ENCODE measurements at places on chromosomes 6 and 20. TPM values are rescaled to one million over a fixed set of nuclear protein-coding genes. Genes with fewer than 3 reads are reported as not detected.

The CENPB gene
- 51.6 TPM for total RNA-seq

GRCh38 chr6:34543421-34543820, 12.7 kb downstream of the SPDEF start:
- no peak for DNase-seq

The GABBR1 gene
- 75.9 TPM for total RNA-seq

GRCh38 chr6:114465511-114465910, 122.7 kb upstream of the HS3ST5 start:
- no peak for DNase-seq

- DNase-seq: no peak
Measured at GRCh38 chr20:62736407-62737071, 27.9 kb downstream of the NTSR1 start.

GRCh38 chr20:40945754-40946450, 82.7 kb upstream of the TOP1 start:
- DNase-seq: peak; percentile 76

The RAMACL gene
- 0.97 TPM for total RNA-seq

DNA sequence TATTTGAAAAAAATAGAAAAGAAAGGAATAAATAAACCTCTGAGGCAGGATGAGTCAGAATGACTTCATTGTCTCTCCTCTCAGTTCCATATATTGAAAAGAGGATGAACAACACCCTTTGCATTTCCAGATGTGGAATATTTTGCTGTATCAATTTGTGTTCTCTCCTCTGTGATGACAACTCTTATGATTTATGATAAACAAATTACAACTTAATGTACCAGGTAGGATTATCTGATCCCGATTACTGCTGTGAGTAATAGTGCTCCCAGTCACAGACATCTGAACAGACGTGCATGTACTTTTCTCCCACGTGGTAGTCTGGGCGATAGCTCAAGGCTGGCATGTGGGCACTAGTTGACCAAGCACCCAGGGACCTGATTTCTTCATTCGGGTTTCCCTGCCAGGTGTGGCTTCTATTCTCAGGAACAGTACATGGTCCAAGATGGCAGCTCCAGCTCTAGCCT, 142.1 kb upstream of the SULF2 start:
- no peak for DNase-seq

The OR2H2 gene
- total RNA-seq: not detected

DNA sequence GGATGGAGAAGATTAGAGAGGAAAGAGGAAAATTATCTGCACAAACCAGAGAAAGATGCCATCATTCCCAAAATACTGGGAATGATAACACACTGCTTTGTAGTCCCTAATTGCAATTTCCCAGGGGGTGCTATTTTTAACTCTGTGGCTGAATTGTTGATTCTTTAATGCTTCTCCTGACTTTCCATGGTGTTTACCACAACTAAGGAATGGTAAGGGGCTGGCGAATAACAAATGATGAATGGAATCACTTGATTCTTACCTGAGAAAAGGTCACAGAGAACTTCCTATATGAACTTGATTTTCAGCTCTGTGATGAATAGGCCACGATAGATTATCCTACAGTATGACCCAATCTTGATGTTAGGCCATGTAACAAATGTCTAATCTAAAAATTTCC, 22.0 kb upstream of the IGF2R start:
- no peak for DNase-seq

DNA sequence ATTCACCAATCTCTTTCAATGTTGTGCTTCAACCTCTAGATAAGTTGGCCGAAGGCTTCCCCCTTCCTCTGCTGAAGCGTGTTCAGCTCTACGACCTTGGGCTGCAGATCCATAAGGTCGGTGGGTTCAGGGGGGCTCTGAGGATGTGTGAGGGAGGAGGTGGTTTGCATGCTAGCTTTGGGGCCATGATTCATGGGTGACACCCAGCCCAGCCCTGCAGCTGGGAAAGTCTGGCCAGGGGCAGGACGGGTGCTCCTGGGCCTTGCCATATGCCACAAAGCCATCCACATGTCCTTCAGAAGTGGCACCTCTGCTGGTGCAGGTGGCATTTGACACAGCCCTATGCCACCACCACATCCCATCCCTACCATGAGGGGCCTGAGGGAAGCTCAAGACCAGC, 27.6 kb downstream of the LBP start:
- DNase-seq: no peak

The TFAP2C gene
- 5.8 TPM for total RNA-seq

- DNase-seq: no peak
Measured at GRCh38 chr6:167957626-167958025, 39.8 kb upstream of the KIF25 start.

- DNase-seq: no peak
Measured at GRCh38 chr20:64121586-64121985, 14.2 kb upstream of the NPBWR2 start.

DNA sequence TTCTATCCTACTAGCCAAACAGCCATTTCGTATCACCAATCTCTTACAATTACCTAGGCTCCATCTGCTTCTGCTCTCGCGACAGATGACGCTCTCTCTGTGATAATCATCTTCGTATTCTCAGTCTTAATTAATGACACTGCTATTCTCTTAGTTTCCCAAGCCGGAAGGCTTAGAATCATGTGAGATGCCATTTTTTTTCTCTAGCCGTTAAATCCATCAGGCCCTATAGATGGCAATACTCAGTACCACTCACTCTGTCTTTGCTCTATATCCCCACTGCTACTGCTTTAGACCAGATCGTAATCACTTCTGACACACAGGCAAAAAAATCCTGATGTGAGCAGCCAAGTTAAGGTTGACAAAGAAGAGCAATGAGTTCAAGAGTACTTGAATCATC, 2.1 kb upstream of the THEMIS start:
- no peak for DNase-seq

DNA sequence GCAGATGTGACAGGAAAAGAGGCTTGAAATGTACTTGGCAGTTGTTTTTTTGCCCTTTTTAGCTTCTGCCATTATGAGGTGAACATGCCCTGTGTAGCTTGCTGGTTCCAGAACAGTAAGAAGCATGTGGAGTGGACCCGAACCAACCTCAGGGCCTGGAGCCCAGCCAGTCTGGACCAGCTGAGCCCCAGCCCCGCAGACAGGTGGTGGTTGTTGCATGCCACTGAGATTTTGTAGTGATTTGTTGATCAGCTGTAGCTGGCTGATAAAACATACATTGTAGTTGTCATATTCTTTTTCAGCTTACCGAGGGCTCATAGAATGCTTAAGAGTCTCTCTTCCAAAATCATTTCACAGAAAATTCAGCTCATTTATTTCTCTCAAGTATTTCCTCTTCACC, 182.2 kb downstream of the FARS2 start:
- no peak for DNase-seq

The CAGE1 gene
- 0.09 TPM for total RNA-seq

The LGSN gene
- total RNA-seq: 0.19 TPM

DNA sequence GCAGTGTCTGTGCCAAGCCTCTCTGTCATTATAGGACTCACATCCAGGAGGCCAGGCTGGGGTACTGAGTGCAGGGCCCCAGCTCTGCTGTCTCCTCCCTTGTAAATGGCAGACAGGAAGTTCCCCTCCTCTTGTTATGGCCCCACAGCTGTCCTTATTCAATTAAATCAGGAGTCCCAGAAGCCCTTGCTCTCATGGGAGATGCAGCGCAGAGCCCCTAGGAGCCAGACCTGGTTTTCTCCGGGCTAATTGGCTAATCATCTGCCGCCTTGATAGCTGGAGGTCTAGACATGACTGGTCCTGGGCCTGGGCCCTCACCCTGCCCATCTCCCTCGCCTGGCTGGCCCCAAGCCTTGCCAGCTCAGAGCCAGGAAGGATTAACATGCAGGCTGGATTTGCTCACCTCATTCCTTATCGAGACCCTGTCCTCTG, 172.0 kb downstream of the VEGFA start:
- DNase-seq: no peak

The RFX6 gene
- total RNA-seq: not detected

The ZBTB46 gene
- 22.4 TPM for total RNA-seq

- no peak for DNase-seq
Measured at GRCh38 chr20:11496380-11496779, 421.3 kb upstream of the BTBD3 start.

DNA sequence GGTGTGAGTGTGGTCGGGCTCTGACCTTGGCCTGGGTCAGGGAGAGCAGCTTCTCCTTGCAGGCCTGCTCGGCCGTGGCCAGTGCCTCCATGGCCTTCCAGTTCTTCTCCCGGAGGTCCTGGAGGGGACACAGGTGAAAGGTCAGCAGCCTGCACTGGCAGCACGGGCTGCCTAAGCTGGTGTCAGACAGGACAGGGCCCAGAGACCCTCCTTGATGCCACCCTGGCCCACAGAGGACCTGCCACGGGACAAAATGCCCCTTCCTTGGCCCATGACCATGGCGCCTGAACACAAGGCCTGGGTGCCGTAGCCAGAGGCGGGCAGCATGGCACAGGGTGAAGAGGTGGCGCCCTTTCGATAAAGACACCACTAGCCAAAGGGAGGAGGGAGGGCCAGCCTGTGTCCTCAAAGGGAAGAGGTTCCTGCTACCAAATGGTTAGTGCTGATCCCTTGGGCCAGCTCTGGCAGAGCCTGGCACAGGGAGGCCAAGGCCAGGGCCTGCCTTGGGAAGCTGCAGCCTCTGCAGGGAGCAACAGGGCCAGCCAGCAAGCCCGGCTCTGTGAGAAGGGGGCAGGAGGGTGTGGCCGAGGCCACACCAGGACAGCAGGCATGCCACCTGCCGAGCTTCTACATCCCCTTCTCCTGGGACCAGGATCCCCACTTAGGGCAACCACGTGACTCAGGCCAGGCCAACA, 54.8 kb downstream of the DSTN start:
- no peak for DNase-seq

The SFT2D1 gene
- total RNA-seq: 50.6 TPM

The HFE gene
- total RNA-seq: 1.6 TPM

DNA sequence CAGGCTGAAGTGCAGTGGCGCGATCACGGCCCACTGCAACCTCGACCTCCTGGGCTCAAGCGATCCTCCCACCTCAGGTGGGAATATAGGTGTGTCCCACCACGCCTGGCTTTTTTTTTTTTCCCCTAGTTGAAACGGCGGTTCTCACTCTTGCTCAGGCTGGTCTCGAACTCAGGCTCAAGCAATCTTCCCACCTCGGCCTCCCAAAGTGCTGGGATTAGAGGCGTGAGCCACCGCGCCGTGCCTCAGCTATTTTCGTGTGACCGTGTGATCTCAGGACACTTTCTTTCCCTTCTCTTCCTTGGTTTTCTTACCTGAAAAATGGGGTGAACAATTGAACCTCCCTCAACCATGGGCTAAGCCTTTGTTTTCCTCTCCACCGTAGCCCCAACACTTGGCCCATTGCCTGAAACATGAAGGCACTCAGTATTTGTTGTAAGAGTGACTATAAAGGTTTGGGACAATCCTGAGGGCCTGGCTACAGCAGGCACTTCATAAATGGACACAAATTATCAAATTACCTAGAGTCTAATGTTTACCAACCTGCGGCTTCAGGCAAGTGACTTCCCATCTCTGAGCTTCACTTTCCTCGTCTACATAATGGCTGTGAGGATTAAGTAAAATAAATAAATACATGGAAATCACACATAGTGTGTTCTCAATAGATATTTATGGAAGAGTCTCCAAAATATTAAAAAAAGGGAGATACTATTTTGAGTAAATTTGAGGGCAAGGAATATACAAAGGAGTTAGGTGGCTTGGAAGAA, 31.4 kb upstream of the ID1 start:
- DNase-seq: no peak

The DOK5 gene
- total RNA-seq: 13.0 TPM

- DNase-seq: no peak
Measured at GRCh38 chr6:110653381-110653780, 161.9 kb downstream of the CDK19 start.

The PKIG gene
- total RNA-seq: 25.4 TPM

DNA sequence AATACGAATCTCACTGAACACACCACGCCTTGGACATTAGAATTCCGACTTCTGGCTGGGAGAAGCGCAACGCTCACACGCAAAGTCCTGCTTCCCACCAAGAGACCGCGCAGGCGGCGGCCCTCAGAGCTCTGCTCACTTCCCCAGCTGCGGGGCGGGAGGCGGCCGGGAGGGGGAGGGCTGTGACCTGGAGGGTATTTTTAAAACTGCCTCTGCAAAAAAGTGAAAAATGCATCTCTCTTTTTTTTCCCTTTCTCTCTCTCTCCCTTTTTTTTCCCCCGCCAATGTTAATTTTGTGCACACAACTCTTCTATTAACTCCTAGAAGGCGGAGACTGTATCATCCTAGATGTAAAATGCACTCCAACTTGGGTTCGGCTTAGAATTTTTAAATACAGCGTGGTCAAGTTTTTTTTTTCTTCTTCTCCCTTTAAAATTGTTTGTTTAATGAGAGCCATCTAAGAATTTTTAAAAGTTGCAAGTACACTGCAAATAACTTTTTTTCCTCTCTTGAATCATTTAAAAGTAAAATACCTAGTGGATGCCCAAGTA, 66.4 kb downstream of the STX11 start:
- DNase-seq: no peak

GRCh38 chr6:87738000-87738399, 36.0 kb upstream of the AKIRIN2 start:
- no peak for DNase-seq

- no peak for DNase-seq
Measured at GRCh38 chr6:79468116-79468515, 69.1 kb downstream of the LCA5 start.

GRCh38 chr6:161417717-161418462, 144.0 kb upstream of the AGPAT4 start:
- DNase-seq: no peak

- DNase-seq: no peak
Measured at GRCh38 chr20:24798930-24799705, 150.0 kb upstream of the CST7 start.

GRCh38 chr6:80197474-80197873, 91.0 kb downstream of the BCKDHB start:
- DNase-seq: no peak

The RSPH4A gene
- total RNA-seq: 0.52 TPM

DNA sequence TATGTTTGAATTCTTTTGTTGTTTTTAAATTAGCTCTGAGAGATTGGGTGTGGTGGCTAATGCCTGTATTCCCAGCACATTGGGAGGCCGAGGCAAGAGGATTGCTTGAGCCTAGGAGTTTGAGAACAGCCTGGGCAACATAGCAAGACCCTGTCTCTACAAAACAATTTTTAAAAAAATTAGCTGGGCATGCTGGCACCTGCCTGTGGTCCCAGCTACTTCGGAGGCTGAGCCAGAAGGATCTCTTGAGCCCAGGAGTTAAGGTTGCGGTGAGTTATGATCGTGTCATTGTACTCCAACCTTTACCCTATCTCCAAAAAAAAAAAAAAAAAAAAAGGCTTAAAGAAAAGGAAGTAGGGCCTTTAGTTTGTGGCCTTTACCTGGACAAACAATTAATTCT, 22.9 kb downstream of the DHX35 start:
- no peak for DNase-seq

The ZNF831 gene
- not detected for total RNA-seq

The TINAG gene
- total RNA-seq: not detected

The LHFPL5 gene
- not detected for total RNA-seq

- DNase-seq: no peak
Measured at GRCh38 chr6:17865798-17866725, 121.4 kb downstream of the KIF13A start.

DNA sequence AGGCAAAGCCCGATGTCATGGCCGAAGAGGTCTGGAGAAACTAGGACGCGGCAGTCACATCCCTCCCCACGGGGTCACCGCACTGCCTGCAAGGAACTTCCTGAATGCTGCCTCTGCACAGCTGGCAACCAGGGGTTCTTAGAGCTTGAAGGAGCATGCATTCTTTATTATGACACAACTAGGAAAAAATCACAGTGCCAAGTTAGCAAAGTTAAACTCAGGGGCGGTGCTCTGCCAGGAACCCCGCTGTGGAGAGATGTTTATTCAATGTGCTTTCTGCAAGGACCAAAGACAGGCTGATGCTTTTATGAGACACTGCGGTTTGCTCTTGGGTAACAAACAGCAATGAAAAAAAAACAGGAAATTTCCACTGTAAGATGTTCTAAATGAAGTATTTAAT, 287.3 kb upstream of the FOXQ1 start:
- no peak for DNase-seq

All from H1 (cell line).